Mesendoderm (in vitro differentiated cells): ENCODE measurements at places on chromosomes 12 and 14.
A peak's percentile ranks its signal among the peaks of the same experiment; 100 is the strongest.

- no peak overlapping the region for H3K27ac ChIP-seq
- H3K27me3 ChIP-seq, result no peaks in the 10 kb centered on the region
- no peak for DNase-seq
- no peaks in the 10 kb centered on the region for H3K36me3 ChIP-seq
Measured at GRCh38 chr14:34135492-34135891, 184.6 kb upstream of the EGLN3 start.

GRCh38 chr12:82474181-82474797, 116.0 kb downstream of the METTL25 start:
- no peaks in the 10 kb centered on the region for H3K4me1 ChIP-seq
- no peaks in the 10 kb centered on the region for H3K27me3 ChIP-seq
- H3K36me3 ChIP-seq, result no peaks in the 10 kb centered on the region
- no peak overlapping the region for H3K27ac ChIP-seq
- DNase-seq, result no peak

- H3K4me1 ChIP-seq, result no peaks in the 10 kb centered on the region
- H3K27me3 ChIP-seq, result no peaks in the 10 kb centered on the region
- H3K27ac ChIP-seq, result no peak overlapping the region
- DNase-seq, result no peak
- H3K4me3 ChIP-seq, result no peak overlapping the region
Measured at GRCh38 chr12:125152463-125152862, 87.2 kb downstream of the AACS start.

DNA sequence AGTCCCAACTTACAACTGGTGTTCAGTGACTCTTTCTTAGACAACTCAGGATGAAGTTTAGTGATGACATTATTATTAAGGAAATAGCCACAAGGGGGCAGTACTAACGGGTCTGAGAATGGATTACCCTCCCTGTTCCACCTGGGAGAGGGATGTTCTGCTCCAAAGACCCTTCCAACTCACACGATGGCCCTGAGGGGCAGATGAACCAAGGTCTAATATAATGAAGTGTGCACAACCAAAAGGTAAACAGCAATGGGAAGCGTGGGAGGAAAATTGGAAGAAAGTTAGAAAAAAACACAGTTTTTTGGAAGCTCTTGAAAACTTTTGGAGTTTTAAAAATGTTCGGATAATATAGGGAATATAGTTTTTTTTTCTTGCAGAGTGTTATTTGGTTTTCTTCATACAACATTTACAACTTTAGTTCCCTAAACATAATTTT, 24.0 kb downstream of the FGF6 start:
- no peaks in the 10 kb centered on the region for H3K4me1 ChIP-seq
- H3K4me3 ChIP-seq, result no peak overlapping the region
- no peak overlapping the region for H3K27ac ChIP-seq
- H3K36me3 ChIP-seq, result no peaks in the 10 kb centered on the region
- no peaks in the 10 kb centered on the region for H3K27me3 ChIP-seq

GRCh38 chr12:111673503-111673902, 12.3 kb downstream of the BRAP start:
- no peaks in the 10 kb centered on the region for H3K27me3 ChIP-seq
- H3K4me1 ChIP-seq, result no peaks in the 10 kb centered on the region
- no peak overlapping the region for H3K27ac ChIP-seq

DNA sequence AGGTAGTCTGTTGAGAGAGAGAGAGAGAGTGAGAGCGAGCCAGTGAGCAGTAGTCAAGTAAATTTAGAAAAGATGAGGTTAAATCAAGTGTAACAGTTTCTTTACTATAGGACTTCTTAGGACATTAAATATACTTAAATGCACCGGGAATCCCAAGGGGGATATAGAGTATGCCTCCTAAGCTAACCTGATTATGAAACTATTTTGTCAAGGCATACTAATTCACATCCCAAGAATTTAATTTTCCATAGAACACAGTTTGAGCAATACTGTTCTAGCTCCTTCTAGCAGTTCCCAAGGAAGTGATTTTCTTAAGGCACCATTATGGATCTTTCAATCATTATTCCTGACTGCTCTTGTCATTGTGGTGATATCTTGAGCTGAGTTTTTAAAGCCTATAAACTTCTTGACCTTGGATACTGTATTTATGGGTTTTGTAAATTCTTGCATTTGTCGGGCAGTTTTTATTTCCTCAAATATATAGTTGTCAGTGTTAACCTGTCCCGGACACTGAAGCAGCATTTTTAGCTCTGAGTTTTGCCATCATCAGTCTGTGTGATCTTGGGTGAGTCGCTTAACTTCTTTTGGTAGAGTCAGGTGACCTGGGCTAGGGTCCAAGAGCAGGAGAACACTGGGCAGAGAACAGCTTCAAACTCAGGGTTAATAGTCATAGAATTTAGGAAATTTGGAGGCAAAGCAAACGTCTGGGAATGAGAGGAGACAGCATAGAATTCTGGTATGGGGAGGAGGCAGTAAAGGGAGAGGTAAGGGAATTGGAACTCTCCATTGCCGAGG, 196.5 kb upstream of the FRMD6 start:
- no peaks in the 10 kb centered on the region for H3K36me3 ChIP-seq
- H3K27ac ChIP-seq, result no peak overlapping the region
- H3K4me1 ChIP-seq, result peaks cover 11% of the 10 kb centered on the region
- no peak overlapping the region for H3K4me3 ChIP-seq
- H3K27me3 ChIP-seq, result no peaks in the 10 kb centered on the region

GRCh38 chr14:75709207-75709812, 48.3 kb downstream of the TTLL5 start:
- no peaks in the 10 kb centered on the region for H3K27me3 ChIP-seq
- no peak overlapping the region for H3K4me3 ChIP-seq
- H3K36me3 ChIP-seq, result no peaks in the 10 kb centered on the region
- peak; percentile 85 for DNase-seq
- no peak overlapping the region for H3K27ac ChIP-seq
- H3K4me1 ChIP-seq, result peaks cover 5% of the 10 kb centered on the region

GRCh38 chr14:32744811-32745445, 193.8 kb upstream of the NPAS3 start:
- no peak for DNase-seq
- no peak overlapping the region for H3K4me3 ChIP-seq
- no peaks in the 10 kb centered on the region for H3K36me3 ChIP-seq
- no peak overlapping the region for H3K27ac ChIP-seq
- H3K4me1 ChIP-seq, result no peaks in the 10 kb centered on the region
- no peaks in the 10 kb centered on the region for H3K27me3 ChIP-seq

- peaks cover 2% of the 10 kb centered on the region for H3K27me3 ChIP-seq
- DNase-seq, result no peak
Measured at GRCh38 chr14:81432219-81432661, 32.1 kb upstream of the STON2 start.

GRCh38 chr14:104588066-104588857, 8.7 kb downstream of the C14orf180 start:
- H3K36me3 ChIP-seq, result no peaks in the 10 kb centered on the region
- DNase-seq, result no peak
- H3K4me3 ChIP-seq, result no peak overlapping the region
- H3K27ac ChIP-seq, result no peak overlapping the region
- no peaks in the 10 kb centered on the region for H3K4me1 ChIP-seq
- H3K27me3 ChIP-seq, result no peaks in the 10 kb centered on the region

DNA sequence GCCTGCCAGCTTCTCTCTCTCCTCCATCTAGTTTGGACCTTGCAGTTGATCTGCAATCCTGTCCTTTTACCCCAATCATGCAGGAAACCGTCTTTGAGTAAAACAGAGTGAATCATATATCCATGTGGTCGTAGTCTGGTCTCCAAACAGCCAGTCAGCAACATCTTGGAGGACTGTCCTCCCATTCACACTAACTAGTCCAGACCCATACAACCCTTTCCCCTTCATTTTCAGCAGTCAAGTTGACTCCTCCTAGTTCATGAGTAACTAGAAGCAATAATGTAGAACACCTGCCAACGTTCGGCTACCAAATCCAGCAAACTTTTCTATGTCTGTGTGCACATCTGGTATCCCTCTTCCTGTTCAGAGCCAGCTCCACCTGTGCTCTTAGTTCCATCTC, 10.8 kb upstream of the BIN2 start:
- no peak overlapping the region for H3K4me3 ChIP-seq
- no peak for DNase-seq
- no peaks in the 10 kb centered on the region for H3K36me3 ChIP-seq
- H3K27me3 ChIP-seq, result no peaks in the 10 kb centered on the region
- H3K4me1 ChIP-seq, result no peaks in the 10 kb centered on the region

DNA sequence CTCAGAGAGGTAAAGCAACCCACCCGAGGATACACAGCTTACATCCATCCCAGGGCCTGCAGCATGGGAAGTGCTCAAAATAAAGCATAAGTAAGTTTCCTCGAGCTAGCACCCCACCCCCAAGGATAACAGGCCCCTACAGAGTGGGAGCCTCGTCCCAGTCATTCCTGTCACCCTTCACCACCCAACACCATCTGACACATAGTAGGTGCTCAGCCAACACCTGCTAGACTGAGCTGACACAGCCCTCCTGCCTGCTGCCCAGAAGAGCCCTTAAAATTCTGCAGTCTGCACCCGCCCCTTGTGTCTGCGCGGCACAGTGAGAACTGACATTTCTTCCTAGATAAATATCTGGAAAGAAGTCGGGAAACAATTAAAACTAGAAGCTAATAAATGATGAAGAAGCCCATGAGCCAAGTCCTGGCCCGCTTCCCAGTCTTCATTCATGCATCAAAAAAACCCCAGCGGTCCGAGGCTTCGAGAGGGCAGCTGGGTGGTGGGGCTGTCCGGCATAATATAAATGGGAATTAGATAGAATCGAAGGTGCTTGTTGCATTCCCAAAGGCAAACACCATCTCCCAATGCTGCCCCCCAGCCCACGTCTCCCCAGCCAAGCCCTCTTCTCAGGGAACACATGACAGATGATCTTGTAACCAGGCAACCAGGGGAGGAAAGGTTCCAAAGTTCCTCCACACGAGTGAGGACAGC, 76.2 kb downstream of the BCL11B start:
- no peaks in the 10 kb centered on the region for H3K27me3 ChIP-seq
- no peak overlapping the region for H3K27ac ChIP-seq
- no peak overlapping the region for H3K4me3 ChIP-seq
- no peaks in the 10 kb centered on the region for H3K4me1 ChIP-seq
- DNase-seq, result no peak

DNA sequence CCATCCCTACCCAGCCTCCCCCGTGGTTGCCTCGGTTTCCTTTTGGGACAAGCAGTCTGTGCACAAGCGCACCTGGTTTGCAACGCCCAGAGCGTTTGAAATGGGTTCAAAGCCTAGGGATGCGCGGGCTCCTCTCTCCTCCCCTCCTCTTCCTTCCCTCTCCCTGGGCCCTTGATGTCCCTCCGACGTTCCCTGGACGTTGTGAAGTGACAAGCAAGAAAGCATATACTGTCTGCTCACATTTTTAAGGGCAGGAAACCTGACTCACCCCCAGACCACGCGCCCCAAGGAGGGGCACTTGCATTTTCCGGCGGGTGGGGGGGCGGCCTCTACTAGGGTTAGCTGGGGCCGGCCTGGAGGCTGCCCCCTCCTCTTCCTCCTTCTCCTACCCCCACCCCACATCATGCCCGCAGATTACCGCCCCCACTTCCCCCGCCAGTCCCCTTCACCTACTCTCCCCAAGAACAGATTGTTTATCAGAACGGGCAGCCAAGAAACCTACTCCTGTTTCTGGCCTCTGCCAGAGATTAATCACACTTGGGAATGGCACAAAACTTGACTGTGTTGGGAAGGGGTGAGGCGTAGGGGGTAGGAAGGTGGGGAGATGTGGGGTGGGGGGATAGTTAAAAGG, 9.5 kb upstream of the IRF2BPL start:
- no peaks in the 10 kb centered on the region for H3K27me3 ChIP-seq
- H3K4me1 ChIP-seq, result peaks cover 13% of the 10 kb centered on the region
- no peaks in the 10 kb centered on the region for H3K36me3 ChIP-seq
- H3K27ac ChIP-seq, result no peak overlapping the region
- DNase-seq, result no peak

GRCh38 chr12:131119936-131120335, 166.2 kb downstream of the ADGRD1 start:
- H3K27me3 ChIP-seq, result no peaks in the 10 kb centered on the region
- no peak overlapping the region for H3K27ac ChIP-seq
- no peaks in the 10 kb centered on the region for H3K4me1 ChIP-seq
- no peak for DNase-seq

- peak overlapping the region; percentile 42 for H3K27ac ChIP-seq
- no peak for DNase-seq
- H3K4me3 ChIP-seq, result no peak overlapping the region
- H3K4me1 ChIP-seq, result no peaks in the 10 kb centered on the region
- no peaks in the 10 kb centered on the region for H3K27me3 ChIP-seq
Measured at GRCh38 chr14:68139431-68140075, 320.0 kb downstream of the RAD51B start.

- no peaks in the 10 kb centered on the region for H3K36me3 ChIP-seq
- no peak overlapping the region for H3K4me3 ChIP-seq
- no peaks in the 10 kb centered on the region for H3K4me1 ChIP-seq
- no peak for DNase-seq
- H3K27ac ChIP-seq, result no peak overlapping the region
Measured at GRCh38 chr14:51335531-51335930, 95.5 kb downstream of the TMX1 start.

GRCh38 chr12:131808744-131809371, 19.3 kb upstream of the MMP17 start:
- H3K36me3 ChIP-seq, result no peaks in the 10 kb centered on the region
- no peak for DNase-seq
- H3K4me1 ChIP-seq, result no peaks in the 10 kb centered on the region
- H3K4me3 ChIP-seq, result no peak overlapping the region
- no peak overlapping the region for H3K27ac ChIP-seq

DNA sequence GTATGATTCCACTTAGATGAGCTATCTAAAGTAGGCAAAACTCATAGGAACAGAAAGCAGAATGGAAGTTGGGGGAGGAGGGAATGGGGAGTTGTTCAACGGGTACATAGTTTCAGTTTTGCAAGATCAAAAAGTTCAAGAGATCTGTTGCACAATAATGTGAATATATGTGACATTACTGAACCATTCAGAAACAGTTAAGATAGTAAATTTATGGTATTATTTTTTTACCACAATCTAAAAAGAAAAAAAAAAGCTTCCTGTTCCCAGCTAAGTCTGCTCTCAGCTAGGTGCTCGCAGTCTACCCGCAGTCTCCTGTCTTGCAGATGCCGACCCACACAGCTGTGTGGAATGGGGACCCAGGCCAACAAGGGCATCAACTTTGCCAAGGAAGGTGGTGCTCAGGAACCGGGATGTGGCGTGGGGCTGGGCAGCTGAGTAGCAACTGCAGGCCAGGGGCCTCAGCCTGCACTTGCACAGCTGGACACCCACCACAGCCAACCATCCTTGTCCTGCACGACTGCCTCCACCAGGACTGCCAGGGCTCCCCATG, 15.3 kb upstream of the ANO6 start:
- no peaks in the 10 kb centered on the region for H3K27me3 ChIP-seq
- H3K36me3 ChIP-seq, result no peaks in the 10 kb centered on the region
- no peak overlapping the region for H3K4me3 ChIP-seq
- DNase-seq, result no peak
- no peaks in the 10 kb centered on the region for H3K4me1 ChIP-seq

DNA sequence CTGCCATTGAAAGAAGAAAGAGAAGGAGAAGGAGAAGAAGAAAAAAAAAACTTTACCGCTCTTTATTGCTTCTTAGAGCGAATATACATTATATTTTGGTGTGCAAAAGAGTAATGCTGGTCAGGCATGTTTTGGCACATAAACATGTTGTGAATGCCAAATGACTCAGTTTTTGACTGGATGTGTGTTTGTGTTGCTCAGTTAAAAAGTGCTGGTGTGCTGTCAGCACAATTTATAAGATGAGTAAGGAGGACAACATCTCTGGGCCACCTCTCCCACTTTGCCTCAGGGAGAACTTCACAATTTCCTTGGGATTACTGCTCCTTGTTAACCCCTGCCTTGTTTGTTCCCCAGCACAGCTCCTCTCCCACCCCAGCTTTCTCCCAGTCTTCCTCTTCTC, 584.8 kb downstream of the ETNK1 start:
- no peaks in the 10 kb centered on the region for H3K27me3 ChIP-seq
- H3K27ac ChIP-seq, result no peak overlapping the region
- no peak for DNase-seq
- no peaks in the 10 kb centered on the region for H3K36me3 ChIP-seq
